NCI-H1092 treated with DMSO at 0.1 percent for 48 hours (cell line): ENCODE measurements at places on chromosomes 3 and 15.

- no peak for DNase-seq
These were observed 706.2 kb downstream of the TBL1XR1 start for GRCh38 chr3:176491084-176491483.

DNA sequence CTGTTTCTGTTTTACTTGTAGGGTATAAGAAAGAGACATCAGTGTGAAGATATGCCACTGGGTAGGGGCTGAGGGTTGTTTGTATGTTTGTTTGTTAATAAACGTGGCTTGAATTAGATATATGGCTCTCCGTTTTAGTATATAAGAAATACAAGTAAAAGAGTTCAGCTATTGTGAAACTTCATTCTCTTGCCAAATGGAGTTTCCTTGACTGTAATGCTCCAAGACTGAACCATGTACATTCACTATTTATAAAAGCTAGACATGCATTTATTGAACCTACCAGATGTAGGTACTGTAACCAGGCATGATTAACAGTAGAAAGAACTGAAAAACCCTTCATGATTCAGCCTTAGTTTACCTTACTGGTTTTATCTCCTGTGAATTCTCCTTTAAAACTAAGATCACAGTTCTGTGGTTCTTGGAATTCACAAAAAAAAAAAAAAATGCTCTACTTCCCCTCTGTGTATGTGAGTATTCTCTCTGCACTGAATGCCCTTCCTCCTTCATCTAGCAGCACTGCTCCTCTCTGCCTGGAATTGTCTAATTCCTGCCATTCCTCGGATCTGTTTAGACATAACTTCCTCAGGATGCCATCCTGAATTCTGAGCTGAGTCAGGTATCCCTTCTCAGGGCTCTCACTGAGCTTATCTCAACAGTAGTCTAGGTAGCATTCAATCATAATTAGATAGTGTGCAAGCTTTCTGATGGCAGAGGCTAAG lies 504.4 kb downstream of the FHIT start:
- DNase-seq, result no peak

GRCh38 chr3:18840535-18841137 lies 307.7 kb upstream of the KCNH8 start:
- DNase-seq, result no peak

DNA sequence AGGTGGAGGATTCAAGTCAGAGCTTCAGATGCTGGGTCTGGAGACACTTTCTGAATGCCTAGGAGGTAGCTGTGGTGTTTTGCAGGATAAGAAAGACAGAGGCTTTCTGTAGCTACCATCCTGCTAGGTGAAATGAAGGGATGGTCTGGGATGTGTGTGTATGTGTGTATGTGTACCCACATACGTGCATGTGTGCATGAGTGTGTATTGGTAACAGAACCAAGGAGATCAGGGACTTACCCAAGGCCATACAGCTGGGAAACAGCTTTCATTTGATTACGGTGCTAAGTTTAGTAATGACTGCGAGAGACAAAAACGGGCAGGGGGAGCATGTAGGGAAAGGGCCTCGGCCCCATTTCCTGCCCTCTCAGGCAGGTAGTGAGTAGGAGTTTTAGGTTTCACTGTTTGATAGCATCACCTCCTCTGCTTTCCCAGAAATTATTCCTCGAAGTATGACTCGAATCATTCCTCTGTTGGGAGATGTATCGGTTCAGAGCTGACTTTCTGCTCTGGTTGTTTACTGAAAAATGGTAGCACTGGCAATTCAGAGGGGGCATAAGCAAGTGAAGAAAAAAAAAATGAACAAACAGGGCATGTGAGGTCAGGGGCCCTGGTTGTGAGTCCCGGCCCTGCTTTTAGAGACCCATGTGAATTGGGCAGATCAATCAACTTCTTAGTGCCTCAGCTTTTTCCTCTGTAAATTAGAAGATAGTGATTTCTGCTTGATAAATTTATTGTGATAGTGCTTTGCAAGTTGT lies 130.7 kb downstream of the LPP start:
- DNase-seq, result no peak

- no peak for DNase-seq
These were observed 70.4 kb downstream of the ST6GAL1 start for GRCh38 chr3:187000711-187001151.

- no peak for DNase-seq
These were observed 148.1 kb downstream of the NTRK3 start for GRCh38 chr15:88108477-88108876.
